Activated naive CD8-positive, alpha-beta T cell treated with anti-CD3 and anti-CD28 coated beads, Interleukin-2, amount 10 ng/mL, durations not matched to agents 7 days and 5 days (primary cell): ENCODE measurements at places on chromosomes 5 and 9. TPM values are rescaled to one million over a fixed set of nuclear protein-coding genes. Genes with fewer than 3 reads are reported as not detected.

Gene PCDHGA10
- 0.14 TPM for total RNA-seq

Gene FGFR4
- total RNA-seq, result 2.3 TPM

Gene STPG3
- not detected for total RNA-seq

Gene HTR4
- not detected for total RNA-seq

Gene CFAP157
- total RNA-seq, result not detected

Gene CBY3
- total RNA-seq, result 0.40 TPM

Gene ERBIN
- total RNA-seq, result 66.7 TPM

Gene RARS1
- total RNA-seq, result 71.4 TPM

Gene DRD1
- not detected for total RNA-seq

Gene STKLD1
- total RNA-seq, result 0.17 TPM

Gene PCDHAC2
- total RNA-seq, result not detected

Gene PTCH1
- 21.9 TPM for total RNA-seq

Gene OR1L8
- not detected for total RNA-seq

Gene LYRM7
- 18.2 TPM for total RNA-seq

Gene NPR3
- total RNA-seq, result 0.17 TPM

Gene PCDHGB6
- 0.11 TPM for total RNA-seq

Gene BARX1
- 1.1 TPM for total RNA-seq

Gene C9orf50
- total RNA-seq, result not detected

Gene EQTN
- total RNA-seq, result not detected

Gene DPH7
- total RNA-seq, result 49.2 TPM

Gene MZB1
- total RNA-seq, result 21.8 TPM

Gene FOXD4L3
- total RNA-seq, result not detected

Gene IL13
- 0.30 TPM for total RNA-seq

Gene FAM221B
- not detected for total RNA-seq

Gene PCDH1
- total RNA-seq, result not detected

Gene TMEM215
- not detected for total RNA-seq

Gene GCNT4
- 5.3 TPM for total RNA-seq

Gene PCDHA7
- not detected for total RNA-seq
